ENCODE measurements at places on chromosomes 11 and 22.
A peak's percentile ranks its signal among the peaks of the same experiment; 100 is the strongest.

DNA sequence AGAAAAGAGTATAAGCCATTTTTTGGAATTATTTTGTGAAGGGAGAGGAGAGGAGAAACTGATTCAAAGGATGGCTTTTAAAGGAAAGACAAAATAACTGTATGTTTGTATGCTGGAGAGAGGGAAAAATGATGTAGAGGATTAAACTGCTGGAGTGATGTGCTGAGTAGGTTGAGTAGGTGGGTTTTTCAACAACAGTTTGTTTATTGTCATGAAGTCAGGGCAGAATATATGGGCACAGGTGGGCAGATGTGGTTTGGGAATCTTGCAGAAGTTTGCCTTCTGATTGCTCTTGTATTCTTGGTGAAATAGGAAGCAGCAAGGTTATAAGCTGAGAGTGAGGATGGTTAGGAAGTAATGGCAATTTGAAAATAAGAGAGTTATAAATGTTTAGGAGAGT lies 12.1 kb downstream of the SYT9 start:
- no peak for DNase-seq

DNA sequence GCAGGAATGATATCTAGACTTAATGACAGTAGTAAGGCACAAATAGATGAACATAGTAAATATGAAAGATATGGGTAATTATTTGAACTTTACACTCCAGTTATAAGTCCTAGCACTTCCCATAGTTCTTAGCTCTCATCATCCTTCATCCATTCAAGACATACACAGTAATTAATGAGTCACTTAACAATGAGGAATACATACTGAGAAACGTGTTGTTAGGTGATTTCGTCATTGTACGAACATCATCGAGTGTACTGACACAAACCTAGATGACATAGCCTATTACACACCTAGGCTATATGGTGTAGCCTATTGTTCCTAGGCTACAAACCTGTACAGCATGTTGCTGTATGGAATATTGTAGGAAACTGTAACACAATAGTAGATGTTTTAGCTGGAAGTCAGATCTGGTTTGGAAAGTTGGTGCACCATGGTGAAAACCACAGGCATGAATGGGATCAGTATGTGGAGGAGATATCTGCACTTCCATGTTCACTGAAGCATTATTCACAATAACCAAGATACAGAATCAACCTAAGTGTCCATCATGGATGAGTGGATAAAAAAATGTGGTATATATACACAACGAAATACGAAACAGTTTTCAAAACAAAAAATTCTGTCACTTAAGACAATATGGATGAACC lies 229.9 kb upstream of the PITPNB start:
- DNase-seq = no peak

DNA sequence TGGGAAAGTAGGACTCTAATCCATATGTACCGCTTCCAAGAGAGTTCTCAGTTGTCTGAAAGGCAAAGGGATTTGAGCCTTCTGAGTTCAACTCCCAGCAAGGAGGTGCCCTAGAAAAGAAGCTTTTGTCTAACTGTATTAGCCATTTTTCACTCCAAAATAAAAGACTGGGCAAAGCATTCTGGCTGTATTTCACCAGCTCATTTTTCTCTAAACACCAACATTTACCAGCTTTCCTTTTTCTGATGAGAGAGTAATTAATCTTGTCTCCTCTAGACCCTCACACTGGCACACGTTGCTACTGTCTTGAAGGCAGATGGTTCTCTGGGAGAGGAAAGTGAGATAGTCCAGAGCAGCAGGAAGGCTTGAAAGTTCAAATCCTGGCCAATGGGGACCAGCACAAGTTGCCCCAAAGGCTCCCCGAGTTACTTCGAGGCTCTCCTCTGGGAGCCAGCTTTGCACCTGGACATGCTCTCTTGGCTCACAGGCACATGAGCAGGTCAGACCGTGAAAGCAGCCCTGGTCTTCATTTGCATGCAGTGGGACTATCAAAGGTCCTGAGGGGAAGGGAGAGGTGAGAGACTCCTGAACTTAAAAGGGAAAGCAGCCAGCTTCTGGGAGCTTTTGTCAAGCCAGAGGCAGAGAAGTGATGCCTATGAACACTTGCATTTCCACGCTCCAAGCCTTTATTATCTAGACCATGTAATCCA lies 100.0 kb downstream of the NTM start:
- no peak for DNase-seq

- DNase-seq = no peak
Observed at GRCh38 chr11:35373284-35373933, 45.9 kb downstream of the SLC1A2 start.

DNA sequence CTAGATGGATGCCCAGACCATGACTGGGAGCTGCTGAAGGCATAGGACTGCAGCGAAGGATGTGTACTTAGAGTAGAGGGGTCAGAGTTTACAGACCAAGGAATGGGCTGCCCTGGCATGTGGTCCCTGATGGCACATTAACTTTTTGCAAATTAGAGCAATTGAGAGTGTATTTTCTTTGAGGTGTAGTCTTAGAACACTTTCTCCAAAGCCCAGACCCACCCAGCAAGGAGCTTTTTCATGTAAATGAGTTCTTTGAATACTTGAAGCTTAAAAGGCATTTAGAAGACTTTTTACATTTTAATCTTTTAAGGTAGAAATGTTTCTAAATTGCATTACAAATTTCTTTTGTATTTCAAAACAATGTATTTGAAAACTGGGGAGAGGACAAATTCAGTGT lies 8.9 kb downstream of the OR4X1 start:
- no peak for DNase-seq

- no peak for DNase-seq
Observed at GRCh38 chr11:106172386-106172991, 95.0 kb downstream of the AASDHPPT start.

- no peak for DNase-seq
Observed at GRCh38 chr11:45141171-45141570, 5.3 kb upstream of the PRDM11 start.

DNA sequence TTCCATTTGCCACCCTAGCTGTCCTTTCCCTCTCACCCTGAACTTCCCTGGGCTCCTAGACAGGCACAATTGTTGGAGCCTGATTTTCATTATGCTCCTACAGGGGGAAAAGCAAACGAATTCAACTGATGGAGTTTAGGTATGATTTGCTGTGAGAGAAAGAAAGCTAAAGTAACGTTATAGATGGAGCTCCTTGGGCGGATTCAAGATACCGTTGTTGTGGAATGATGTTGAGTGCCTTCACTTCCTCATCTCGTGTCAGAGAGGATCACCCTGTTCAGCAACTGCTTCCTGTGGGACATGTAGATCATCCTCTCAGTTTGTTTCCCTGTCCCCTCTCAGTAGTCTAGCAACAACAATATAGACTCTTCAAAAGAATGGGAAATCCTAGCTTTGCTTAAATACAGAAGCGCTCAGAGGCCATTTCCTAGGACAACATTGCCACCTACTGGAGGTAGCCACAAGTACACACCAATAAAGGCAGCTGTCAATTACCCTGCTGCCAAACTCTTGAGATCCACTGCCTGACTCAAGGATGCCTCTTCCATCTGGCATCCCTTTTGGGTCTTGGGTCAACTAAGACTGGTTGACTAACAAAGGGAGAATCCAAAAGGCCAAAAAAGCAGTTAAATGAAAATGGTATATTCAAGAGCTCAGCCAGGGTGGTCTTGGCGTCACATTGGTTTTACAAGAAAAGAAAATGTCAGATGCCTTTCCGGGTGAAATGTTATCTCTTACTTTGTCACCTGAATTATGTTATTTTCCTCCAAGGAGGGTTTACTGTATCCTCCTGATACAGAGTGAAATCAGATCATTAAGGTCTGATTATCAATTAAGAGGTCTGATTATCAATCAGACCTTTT lies 13.5 kb upstream of the DTX4 start:
- peak; percentile 72 for DNase-seq

DNA sequence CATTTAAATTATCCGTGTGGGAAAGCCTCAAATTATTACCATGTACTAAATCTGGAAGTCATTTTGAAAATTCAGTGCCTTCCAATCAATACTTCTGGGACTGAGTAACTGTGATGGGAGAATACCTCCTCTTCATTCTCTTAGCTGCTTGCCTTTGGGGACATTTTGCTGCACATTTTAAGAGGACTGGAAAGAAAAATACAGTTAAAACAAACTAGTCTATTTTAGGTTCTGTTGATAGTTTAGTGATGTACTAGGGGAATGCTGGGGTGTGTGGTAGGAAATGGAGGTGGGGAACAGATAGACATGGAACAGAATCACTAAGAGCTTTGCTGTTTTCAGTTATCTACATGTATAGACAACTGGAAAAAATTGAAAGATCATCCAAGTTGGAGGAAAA lies 65.7 kb upstream of the APOA1 start:
- no peak for DNase-seq

GRCh38 chr11:44912270-44912987 lies 38.3 kb downstream of the TP53I11 start:
- no peak for DNase-seq

- no peak for DNase-seq
Observed at GRCh38 chr11:108838792-108839105, 173.9 kb downstream of the DDX10 start.

GRCh38 chr22:38272373-38273134 lies at the start of gene TMEM184B:
TMEM184B (minus strand) TSS chr22:38273010; CDS start chr22:38247961, 25,049 bp downstream.
- DNase-seq = peak; percentile 90

- no peak for DNase-seq
Observed at GRCh38 chr11:96006037-96006436, 82.1 kb upstream of the MTMR2 start.

DNA sequence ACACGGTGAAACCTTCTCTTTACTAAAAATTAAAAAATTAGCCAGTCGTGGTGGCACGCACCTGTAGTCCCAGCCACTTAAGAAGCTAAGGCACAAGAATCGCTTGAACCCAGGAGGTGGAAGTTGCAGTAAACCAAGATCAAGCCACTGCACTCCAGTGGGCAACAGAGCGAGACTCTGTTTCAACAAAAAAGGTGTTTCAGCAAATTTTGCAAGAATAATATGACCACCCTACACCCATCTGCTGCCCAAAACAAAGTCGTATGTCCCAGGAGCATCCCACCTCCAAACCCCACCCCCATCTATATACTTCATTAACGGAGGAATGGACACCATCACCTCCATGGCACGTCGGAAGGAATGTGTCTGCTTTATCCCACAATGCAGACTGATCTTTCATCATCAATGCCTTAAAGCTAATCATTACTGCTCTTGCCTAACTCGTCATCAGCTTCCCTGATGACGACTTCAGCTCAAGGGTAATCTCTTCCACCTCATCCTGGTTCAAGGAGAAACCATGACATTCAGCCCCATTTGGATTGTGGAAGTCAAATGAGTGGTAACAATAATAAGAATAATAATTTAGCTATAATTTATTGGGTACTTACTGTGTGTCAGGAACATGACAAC lies 34.1 kb downstream of the SCGB1A1 start:
- no peak for DNase-seq

DNA sequence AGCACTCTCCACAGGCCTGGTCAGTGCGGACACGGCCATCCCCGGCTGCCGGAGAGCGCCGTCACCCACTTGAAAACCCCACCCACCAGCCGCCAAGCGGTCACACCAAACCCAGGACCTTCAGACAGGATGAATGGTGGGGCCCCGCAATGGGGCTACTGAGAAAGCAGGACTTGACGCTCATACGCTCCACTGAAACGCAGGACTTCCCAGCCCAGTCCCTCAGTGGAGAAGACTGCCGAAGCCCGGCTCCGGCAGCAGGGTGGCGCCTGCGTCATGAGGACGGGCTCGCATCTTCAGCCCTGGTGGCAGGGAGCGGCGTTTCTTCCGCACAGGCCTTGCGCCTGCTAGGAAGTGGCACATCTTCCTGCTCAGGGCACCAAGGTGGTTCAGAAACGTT lies 15.3 kb upstream of the PHLDA2 start:
- DNase-seq = no peak

DNA sequence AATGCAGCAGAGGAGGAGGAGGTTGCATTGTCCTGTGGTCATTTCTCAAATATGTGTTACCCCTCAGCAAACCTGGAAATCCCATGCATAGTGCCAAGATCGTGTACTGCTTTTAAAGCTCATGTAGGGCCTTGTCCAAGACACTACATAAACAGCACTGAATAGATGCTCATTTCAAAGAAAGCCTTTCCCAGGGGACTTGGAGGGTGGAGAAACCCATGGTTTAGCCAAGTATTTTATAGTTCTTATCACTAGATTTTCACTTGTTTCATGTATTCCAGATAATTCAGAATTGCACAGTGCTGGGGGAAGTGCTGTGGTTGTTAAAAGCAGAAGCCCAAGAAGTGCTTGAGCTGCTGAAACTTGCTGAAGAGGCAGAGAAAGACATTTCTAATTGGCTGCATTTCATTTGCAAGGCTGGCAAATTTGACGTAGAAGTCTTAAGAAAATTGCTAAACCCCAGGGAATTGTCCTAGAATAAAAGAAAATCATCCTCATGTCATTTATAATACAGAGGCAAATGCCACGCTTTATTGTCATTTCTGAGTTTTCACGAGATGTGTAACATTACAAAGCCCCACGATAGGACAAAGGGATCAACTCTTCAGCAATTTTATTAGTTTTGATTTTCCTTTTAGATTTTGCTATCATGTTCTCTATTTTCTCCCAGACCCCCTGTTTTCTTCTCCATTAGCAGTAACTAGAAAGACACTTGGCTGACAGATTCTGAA lies 20.1 kb downstream of the CSRP3 start:
- DNase-seq = no peak

- DNase-seq = no peak
Observed at GRCh38 chr22:27440304-27440865, 361.2 kb downstream of the MN1 start.

- no peak for DNase-seq
Observed at GRCh38 chr11:1640076-1640946, 10.7 kb downstream of the KRTAP5-5 start.

- peak; percentile 64 for DNase-seq
Observed at GRCh38 chr11:10322830-10323792, 18.2 kb downstream of the ADM start.

DNA sequence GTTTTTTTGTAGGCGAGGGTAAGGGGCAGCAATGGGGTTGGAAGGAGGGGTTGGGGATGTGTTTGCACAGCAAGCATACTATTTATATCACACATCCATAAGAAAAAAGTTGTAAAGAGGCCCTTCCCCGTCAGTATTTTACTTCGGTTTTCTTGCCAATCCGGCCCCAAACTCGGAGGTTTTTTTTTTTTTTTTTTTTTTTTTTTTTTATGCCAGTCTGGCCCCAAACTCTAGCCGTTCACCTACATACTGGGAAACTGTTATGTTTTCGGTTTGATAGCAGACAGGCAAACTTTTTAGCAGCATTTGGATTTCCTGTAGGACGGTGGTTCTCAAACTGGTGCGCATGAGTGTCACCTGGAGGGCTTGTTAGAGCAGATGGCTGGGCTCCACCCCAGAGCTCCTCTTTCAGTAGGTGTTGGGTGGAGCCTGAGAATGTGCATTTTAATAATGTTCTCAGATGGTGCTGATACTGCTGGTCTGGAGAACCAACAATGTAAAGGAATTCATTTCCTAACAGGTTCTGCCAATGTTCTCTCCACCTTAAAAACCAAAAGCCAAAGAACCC lies 76.5 kb upstream of the ZBED5 start:
- no peak for DNase-seq

GRCh38 chr11:104118105-104118744 lies 45.7 kb downstream of the PDGFD start:
- no peak for DNase-seq

Data from stimulated activated effector memory CD8-positive, alpha-beta T cell treated with anti-CD3 and anti-CD28 coated beads, Interleukin-12 subunit alpha, Interleukin-12 subunit beta, amount 100 ng/mL, for 72 hours (primary cell).